ENCODE measurements at places on chromosomes 1 and 21.
A peak's percentile ranks its signal among the peaks of the same experiment; 100 is the strongest.

- no peak for DNase-seq
Measured at GRCh38 chr21:33874161-33874560, 41.4 kb downstream of the ATP5PO start.

GRCh38 chr1:203251466-203251865 lies 22.0 kb upstream of the CHIT1 start:
- DNase-seq, result no peak

DNA sequence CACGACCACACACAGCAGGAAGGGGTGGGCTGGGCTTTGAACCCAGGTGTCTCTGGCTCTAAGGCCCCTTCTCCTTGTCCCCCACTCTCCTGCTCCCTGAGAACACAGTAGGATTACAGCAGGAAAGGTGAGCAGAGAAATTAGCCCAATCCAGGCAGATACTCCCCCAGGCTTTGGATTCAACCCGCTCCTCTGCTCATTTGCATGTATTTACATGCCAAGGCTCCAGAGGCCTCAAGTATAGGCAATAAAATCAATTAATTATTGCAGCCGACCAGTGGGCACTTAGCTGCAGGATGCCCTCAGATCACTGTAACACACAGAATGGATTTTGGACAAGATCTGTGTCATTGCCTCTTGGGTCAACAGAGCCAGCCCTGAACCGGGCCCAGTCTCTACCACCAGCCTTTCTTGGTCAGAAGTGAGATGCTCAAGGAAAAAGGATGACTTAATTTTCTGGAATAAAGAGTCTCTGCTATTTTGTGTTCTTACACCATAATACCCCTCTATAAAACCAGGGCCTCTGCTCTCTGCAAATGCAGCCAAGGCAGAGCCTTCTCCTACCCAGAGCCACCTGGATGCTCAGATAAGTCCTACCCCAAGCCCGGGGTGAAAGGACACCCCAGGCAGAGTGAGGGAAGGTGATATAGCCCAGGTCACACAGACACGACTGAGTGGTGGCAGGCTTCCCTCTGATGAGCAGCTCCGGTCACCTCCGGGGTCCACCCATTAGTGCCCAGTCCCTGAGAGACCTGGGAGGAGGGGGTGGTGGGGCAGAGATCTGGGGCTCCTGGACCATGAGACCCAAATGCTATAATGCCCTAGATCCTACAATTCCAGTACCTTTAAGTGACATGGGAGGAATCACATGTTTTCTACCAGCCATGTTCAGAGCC lies 28.9 kb downstream of the MATN1 start:
- DNase-seq, result no peak

DNA sequence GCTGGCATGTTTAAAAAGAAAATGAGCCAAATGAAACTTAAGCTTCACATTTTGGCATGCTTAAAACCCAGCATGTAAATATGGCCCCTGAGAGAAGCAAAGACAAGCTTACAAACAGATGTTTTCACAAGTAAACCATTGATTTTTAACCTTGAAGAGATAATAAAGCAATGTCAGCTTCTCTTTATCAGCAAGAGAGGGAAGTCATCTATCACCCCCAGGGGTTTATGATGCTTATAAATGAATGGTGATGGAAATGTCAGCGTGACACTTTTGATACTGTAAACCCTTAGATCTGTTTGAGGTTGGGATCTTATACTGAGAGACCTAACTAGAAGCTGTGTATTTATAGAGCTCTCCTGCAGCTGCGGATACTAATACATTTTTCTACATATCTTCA lies 471.3 kb downstream of the PLA2G4A start:
- DNase-seq, result no peak

DNA sequence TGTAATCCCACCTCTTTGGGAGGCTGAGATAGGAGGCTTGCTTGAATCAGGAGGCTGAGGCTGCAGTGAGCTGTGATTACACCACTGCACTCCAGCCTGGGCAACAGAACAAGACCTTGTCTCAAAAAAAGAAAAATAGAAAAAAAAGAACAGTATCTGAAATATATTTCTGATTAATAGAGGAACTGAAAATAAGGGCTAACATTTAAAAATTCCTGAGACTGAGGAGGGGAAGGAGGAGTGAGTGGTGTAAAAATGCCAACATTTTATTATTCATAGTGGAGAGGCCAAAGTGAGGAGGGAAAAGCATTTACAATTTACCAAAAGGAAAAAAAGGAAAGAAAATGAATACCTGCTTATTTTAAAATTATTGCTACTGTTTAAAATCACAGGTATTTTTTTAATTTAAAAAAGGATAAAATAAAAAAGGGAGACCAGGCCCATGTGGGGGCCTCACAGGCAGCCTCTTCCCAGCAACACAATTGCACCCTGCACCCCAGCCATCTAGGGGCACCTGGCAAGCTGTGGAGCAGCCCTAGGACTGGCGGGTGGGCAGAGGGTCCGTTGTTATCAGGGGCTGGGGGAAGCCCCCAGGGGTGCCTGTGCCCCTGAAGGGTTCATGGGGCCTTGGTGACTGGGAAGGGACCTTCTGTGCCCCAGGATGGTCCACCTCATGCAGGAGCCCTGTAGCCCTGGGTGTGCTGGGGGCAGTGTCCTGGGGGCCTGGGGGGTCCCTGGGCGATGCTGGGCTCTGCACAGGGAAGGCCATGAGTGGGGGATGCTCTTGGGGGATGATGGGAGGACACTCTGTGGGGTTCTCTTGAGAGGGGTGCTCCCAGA lies 34.8 kb upstream of the ADARB1 start:
- no peak for DNase-seq

GRCh38 chr21:44758781-44759627 lies 42.6 kb downstream of the UBE2G2 start:
- DNase-seq, result no peak

GRCh38 chr1:53739109-53739681 lies at the start of gene GLIS1:
GLIS1 (minus strand) TSS chr1:53739164; CDS start chr1:53738064, 1,100 bp downstream.
- DNase-seq, result peak; percentile 5

- DNase-seq, result no peak
Measured at GRCh38 chr21:36565540-36565939, 85.6 kb upstream of the CLDN14 start.
